ENCODE measurements at places on chromosomes 7 and 10.

- DNase-seq, result no peak
Observed at GRCh38 chr10:127017541-127018297, 112.5 kb downstream of the DOCK1 start.

GRCh38 chr10:117442944-117443685 is 67.9 kb upstream of the PDZD8 start:
- DNase-seq, result no peak

- no peak for DNase-seq
Observed at GRCh38 chr10:94803307-94803706, 40.8 kb downstream of the CYP2C19 start.

GRCh38 chr10:4535521-4535920 is 290.5 kb upstream of the AKR1E2 start:
- no peak for DNase-seq

DNA sequence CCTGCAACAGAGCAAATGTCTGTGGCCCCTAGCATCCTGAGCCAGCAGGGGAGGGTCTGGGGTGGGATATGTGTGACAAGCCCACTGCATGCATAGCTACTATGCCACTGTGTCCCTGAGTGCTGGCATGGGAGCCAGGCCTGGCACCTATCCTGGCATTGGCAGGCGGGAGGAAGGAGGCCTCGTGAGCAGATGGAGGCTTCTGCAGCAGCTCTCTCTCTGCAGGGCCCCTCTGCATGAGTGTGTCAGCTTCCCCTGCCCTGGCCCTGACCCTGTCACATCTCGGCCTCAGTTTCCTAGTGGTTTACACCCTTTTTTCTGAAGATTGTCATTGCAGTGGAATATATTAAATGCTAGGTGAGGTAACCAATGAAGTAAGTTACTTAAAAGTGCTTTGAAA is 13.1 kb upstream of the IMPDH1 start:
- no peak for DNase-seq

DNA sequence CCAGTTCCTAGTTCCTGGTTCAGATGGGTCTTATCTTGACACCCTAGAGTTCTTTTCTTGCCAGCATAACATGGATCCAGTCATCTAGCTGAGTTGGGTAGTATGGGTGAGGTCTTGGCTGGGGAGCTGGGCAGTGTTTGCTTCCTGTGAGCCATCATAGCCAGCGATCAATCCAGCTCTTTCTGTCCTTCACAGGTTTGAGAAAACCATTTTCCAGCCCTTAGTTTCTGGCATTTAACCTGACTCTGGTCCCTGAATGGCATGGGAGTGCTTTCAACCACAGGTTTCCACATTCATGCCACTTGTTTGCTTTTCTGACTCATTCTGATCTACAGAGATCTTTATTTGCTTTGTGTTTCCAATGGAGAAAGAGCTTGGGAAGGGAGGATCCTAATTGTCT is 8.6 kb downstream of the SLC13A1 start:
- DNase-seq, result no peak

GRCh38 chr7:107442678-107443077 is 27.2 kb upstream of the GPR22 start:
- no peak for DNase-seq

DNA sequence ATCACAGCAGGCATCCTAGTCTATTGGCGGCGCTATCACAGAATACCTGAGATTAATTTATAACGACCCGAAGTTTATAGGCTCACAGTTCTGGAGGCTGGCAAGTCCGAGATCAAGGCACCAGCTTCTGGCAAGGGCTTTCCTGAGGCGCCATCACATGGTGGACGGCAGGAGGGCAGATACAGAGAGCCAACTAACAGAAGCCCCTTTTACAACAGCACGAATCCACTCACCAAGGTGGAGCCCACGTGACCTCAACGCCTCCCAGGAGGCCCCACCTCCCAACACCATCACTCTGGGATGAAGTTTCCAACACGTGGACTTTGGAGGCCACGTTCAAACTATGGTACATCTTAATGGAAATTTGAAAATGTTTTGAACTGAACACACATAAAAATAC is 255.3 kb downstream of the ELFN1 start:
- DNase-seq, result no peak

- no peak for DNase-seq
Observed at GRCh38 chr10:126536148-126536547, 134.3 kb downstream of the C10orf90 start.

DNA sequence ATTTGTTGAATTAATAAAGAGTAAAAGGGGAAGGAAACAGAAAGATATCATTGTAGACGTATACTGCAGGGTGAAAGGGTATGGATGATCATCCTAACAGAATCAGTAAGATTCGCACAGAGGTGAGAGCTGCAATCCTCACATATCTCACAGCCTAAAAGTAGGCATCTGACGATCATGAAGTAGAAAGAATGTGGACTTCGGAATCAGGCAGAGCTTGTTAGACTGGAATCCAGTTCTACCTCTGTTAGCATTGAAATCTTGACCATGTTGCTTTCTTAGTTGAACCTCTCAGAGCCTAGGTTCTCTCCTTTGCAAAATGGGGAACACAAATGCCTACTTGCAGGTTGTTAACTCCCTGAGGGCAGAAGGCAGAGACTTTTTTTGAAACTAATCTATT is 320.0 kb upstream of the C7orf33 start:
- DNase-seq, result no peak

- DNase-seq, result no peak
Observed at GRCh38 chr7:128830231-128831177, at the start of gene FLNC. TSS of gene FLNC (plus strand) at chr7:128830406. CDS start at chr7:128830638, 232 bp downstream.

- no peak for DNase-seq
Observed at GRCh38 chr7:50422858-50423257, 27.3 kb downstream of the FIGNL1 start.

DNA sequence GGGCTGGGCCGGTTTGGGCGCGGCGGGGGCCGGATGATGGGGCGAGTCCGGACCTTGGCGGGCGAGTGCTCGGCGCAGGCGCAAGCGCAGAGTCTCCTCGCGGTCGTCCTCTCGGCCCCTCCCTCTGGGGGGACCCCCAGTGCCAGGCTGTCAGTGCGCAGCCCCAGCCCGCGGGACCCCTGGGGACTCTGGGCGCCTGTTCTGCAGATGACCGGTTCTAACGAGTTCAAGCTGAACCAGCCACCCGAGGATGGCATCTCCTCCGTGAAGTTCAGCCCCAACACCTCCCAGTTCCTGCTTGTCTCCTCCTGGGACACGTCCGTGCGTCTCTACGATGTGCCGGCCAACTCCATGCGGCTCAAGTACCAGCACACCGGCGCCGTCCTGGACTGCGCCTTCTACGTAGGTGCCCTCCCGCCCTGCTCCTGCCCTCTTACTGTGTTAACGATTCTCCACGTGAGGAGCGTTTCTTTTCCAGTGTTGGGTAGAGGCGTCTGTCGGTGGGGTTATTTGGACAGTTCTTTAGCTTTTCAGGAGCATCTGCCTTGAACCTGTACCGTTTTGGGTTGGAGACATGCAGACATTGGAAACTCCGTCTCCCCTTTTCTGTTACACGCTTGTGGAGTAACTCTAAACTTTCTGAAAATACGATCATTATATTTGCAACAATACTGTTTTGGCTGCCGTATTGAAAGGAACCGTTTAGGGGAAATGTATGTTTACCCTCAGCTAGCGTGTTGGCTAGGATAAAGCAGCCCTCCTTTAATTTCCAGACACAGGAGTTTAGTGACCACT is 706 bp downstream of the BUB3 start:
- no peak for DNase-seq

- no peak for DNase-seq
Observed at GRCh38 chr10:111079781-111080180, 3.0 kb downstream of the ADRA2A start.

- no peak for DNase-seq
Observed at GRCh38 chr10:17758200-17758599, 6.2 kb downstream of the TMEM236 start.

GRCh38 chr10:127375461-127375860 is 173.6 kb upstream of the NPS start:
- DNase-seq, result no peak

- no peak for DNase-seq
Observed at GRCh38 chr10:80751940-80752339, 214.2 kb downstream of the SH2D4B start.

DNA sequence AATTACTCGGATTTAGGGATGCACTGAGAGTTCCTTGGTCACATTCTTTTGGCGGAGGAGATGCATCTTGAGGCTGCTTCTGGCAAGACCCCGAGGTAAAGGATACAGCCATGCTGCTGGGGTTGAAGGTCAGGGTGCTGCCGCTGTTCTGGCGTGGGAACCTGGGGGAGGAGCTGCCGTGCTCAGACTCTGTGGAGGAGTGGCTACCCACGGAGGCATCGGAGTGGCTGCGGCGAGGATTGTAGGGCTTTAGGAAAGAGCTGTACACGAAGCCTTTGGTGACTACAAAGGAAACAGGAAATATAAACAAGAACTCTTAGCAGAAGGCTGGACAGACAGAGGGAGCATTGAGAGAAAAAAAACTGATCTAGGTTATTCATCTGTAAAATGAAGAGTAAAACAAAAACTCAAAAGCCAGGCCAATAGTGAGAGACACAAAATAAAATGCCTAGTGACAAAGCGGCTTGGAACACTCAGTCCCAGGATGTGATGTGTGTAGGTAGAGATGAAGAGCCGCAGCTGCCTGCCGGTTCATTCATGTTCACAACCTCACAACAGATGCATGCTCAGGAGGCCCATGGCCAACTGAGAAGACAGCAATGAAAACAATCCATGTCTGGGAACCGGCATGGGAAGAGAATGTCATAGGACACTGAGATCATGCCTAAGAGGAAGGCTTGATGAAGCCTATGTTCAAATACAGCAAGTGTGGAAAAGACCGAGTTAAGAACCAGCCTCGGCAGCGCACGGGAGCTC is 97.8 kb downstream of the ABCC2 start:
- no peak for DNase-seq

GRCh38 chr7:129923709-129924108 is 29.1 kb downstream of the UBE2H start:
- DNase-seq, result no peak

DNA sequence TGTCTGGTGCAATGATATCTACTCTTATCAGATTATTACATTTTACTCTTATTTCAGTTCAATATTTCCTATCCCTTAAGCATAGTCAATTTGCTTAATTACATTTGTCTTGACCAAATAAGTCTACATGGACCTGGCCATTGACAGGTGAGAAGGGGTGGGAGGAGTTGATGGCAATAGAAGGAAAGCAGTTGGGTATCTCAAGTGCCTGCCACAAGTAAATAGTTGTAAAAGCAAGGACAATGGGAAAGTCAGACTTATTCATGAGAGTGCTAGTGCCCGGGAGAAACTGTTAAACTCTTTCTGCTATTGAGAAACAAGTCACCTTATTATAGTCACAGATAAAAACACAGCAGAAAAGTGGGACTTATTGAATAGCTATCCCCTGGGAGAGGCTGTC is 32.4 kb upstream of the HGF start:
- no peak for DNase-seq

DNA sequence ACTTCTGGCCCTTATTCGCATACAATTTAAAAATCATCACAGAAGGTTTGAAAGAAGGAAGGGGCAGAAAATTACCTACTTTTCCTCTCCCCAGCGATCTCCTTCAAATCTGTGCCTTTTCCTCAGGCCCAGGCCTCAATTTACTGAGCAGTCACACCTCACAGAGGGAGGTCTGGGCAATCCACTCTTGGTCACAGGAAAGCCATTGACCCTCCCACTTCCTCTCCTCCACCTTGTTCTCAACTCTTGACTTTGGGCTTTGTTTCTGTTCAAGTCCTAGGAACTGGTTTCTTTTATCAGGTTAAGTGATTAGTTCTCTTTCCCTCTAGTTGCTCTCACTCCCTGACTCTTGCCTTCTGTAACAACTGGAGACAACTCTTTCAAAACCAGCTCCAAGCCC is 37.0 kb upstream of the ATRNL1 start:
- DNase-seq, result no peak
